Activated naive CD8-positive, alpha-beta T cell treated with anti-CD3 and anti-CD28 coated beads, Interleukin-2, amount 50 U/mL, for 24 hours (primary cell): ENCODE measurements at places on chromosomes 16 and 17.

GRCh38 chr17:71111460-71111859 lies 942.1 kb downstream of the KCNJ2 start:
- no peaks in the 10 kb centered on the region for H3K4me1 ChIP-seq
- H3K27me3 ChIP-seq = no peaks in the 10 kb centered on the region
- no peak for DNase-seq
- no peak overlapping the region for H3K27ac ChIP-seq

DNA sequence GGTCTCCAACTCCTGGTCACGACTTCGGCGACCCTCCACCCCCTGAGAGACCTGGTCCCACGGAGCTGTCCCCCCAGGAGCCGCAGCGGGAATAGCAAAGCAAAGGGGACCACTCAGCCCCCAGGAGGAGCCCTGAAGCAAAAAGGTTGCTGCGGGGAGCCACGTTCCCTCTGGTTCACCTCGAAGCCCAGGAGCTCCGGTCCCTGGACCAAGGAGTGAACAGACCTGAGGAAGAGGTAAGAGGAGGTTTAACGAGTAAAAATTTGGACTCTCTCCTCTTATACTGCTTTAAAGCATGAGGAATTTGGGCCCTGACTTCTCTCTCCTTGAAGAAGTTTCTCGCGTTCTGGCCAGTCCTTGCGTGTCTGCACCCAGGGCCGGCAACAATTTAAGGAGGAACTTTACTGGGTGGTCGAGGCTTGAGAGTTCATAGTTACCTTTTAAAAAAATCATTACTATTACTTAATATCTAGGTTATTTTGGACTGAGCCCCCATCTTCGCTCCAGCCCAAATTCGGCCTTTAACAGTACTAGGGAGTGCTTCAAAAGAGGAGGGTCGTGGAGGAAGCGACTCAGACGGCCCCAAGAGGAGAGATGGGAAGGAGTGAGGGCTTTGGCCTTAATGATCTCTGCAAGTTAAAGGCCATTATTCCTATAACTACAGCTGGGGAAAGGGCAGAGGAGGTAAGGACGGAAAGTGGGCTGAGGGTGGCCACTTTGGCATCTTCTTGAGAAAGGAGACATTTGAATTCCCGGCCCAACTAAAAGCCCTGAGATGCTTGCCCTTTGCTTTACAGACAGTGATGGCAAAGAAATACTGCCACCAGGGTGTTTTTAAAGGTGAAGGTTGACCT lies 16.9 kb upstream of the HOXB9 start:
- H3K4me1 ChIP-seq = peaks cover 16% of the 10 kb centered on the region
- no peak overlapping the region for H3K27ac ChIP-seq
- no peak for DNase-seq
- H3K4me3 ChIP-seq = no peak overlapping the region
- no peaks in the 10 kb centered on the region for H3K36me3 ChIP-seq
- H3K27me3 ChIP-seq = peaks cover 84% of the 10 kb centered on the region

- H3K4me1 ChIP-seq = no peaks in the 10 kb centered on the region
- H3K4me3 ChIP-seq = no peak overlapping the region
- DNase-seq = no peak
- no peak overlapping the region for H3K27ac ChIP-seq
These were observed 374.7 kb upstream of the DYNLRB2 start for GRCh38 chr16:80166082-80166481.

GRCh38 chr17:35998018-35998545 lies 3.3 kb downstream of the CCL15 start:
- peaks cover 12% of the 10 kb centered on the region for H3K4me1 ChIP-seq
- H3K27ac ChIP-seq = no peak overlapping the region
- no peak for DNase-seq
- H3K36me3 ChIP-seq = no peaks in the 10 kb centered on the region

- no peaks in the 10 kb centered on the region for H3K4me1 ChIP-seq
- no peaks in the 10 kb centered on the region for H3K27me3 ChIP-seq
- H3K4me3 ChIP-seq = no peak overlapping the region
- H3K36me3 ChIP-seq = peaks cover 19% of the 10 kb centered on the region
These were observed 13.0 kb upstream of the PNPO start for GRCh38 chr17:47928415-47928814.

DNA sequence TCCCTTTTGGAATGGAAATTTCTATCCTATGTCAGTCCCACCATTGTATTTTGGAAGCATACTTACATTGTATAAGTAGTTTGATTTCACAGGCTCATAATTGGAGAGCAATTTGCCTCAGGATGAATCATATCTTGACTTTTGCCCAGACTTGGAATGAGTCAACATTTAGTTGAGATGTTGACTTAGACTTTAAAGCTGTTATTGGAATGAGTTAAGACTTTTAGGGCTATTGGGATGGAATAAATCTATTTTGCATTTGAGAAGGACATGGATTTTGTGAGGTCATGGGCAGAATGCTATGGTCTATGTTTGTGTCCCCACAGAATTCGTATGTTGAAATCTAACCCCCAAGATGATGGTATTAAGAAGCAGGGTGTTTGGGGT lies 12.2 kb upstream of the ZNF594 start:
- DNase-seq = no peak
- peaks cover 9% of the 10 kb centered on the region for H3K4me1 ChIP-seq
- H3K36me3 ChIP-seq = peaks cover 3% of the 10 kb centered on the region

DNA sequence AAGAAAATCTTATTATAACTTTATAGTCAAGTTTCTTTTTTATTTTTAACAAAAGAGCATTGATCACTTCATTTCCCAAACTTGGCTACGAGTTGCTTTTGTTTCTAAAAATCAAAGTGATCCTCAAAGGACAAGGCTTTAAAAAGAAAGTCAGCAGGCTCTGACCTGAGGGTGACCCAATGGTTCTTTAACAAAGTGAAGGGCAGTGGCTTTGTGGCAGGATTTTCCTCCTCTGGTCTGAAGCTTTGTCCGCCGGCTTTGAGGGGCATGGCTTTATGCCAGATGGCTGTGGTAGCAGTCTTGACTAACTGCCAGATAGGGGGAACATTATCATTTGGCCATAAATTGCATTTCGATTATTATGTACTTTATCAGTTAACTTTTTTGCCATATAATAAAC lies 28.5 kb downstream of the IQCK start:
- H3K36me3 ChIP-seq = no peaks in the 10 kb centered on the region
- H3K27ac ChIP-seq = no peak overlapping the region
- no peaks in the 10 kb centered on the region for H3K27me3 ChIP-seq
- no peak overlapping the region for H3K4me3 ChIP-seq
- H3K4me1 ChIP-seq = no peaks in the 10 kb centered on the region
- no peak for DNase-seq

- H3K4me3 ChIP-seq = peak overlapping the region; percentile 100
- peak; percentile 38 for DNase-seq
- H3K27me3 ChIP-seq = no peaks in the 10 kb centered on the region
- peaks cover 45% of the 10 kb centered on the region for H3K4me1 ChIP-seq
- peak overlapping the region; percentile 100 for H3K27ac ChIP-seq
- H3K36me3 ChIP-seq = peaks cover 52% of the 10 kb centered on the region
These were observed 2.3 kb downstream of the NDUFB10 start for GRCh38 chr16:1961651-1962067.

DNA sequence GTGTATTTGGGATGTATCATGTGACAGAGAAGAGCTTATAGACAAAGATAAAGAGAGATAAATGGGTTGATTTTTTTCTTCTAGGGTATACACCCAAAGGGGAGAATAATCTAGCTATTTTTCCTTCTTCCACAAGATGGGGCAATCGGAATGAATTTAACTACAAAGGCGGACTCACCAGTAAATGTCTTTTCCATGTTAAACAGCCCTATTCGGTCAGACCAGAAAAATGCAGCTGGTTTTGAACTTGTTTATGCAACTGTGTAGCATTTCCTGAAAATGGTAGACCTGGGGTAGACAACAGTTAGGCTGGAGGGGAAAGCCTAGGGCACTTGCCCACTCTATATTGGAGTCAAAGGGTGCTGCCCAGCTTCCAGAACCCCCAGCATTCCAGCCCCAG lies 477.1 kb downstream of the TOX3 start:
- H3K27me3 ChIP-seq = peaks cover 3% of the 10 kb centered on the region
- no peaks in the 10 kb centered on the region for H3K4me1 ChIP-seq
- H3K4me3 ChIP-seq = no peak overlapping the region

- H3K4me1 ChIP-seq = no peaks in the 10 kb centered on the region
- DNase-seq = no peak
- H3K4me3 ChIP-seq = no peak overlapping the region
- H3K27ac ChIP-seq = no peak overlapping the region
These were observed 153.2 kb downstream of the IRF8 start for GRCh38 chr16:86052115-86052670.

- no peaks in the 10 kb centered on the region for H3K4me1 ChIP-seq
- H3K27me3 ChIP-seq = peaks cover 12% of the 10 kb centered on the region
- H3K27ac ChIP-seq = no peak overlapping the region
- H3K4me3 ChIP-seq = no peak overlapping the region
These were observed 35.6 kb downstream of the CCDC42 start for GRCh38 chr17:8709006-8709405.

DNA sequence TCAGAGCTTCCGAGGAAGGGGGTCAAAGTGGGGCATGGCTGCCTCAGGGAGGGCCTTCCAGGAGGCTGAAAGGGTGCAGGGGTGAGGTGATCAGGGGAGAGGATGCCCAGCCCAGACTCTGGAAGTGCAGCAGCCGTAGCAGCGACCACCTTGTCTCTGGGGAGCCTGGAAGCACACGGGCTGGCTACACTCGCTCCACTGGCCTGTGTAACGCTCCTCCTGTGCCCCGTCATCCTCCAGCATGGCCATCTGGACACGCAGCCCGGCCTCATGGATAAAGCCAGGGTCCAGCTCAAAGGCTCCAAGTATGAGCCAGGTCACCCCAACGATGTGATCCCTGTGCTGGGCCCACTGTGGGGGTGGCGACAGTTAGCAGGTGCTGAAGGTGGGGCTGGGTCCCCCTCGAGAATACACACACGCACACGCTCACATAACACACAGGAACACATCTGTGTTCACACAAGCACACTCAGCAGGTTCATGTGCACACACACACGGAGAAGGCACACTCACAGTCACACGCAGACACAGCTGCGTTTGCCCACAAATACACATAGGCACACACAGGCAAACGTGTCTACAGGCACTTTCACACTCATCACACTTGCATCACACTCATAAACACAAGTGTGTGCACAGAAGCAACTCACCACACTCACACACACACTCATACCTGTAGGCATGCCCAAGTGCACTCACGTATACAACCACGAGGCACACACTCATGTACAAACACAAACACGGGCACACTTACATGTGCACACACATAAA lies 19.3 kb downstream of the POLR3K start:
- no peak for DNase-seq
- H3K36me3 ChIP-seq = no peaks in the 10 kb centered on the region
- peaks cover 16% of the 10 kb centered on the region for H3K4me1 ChIP-seq
- H3K27me3 ChIP-seq = no peaks in the 10 kb centered on the region

DNA sequence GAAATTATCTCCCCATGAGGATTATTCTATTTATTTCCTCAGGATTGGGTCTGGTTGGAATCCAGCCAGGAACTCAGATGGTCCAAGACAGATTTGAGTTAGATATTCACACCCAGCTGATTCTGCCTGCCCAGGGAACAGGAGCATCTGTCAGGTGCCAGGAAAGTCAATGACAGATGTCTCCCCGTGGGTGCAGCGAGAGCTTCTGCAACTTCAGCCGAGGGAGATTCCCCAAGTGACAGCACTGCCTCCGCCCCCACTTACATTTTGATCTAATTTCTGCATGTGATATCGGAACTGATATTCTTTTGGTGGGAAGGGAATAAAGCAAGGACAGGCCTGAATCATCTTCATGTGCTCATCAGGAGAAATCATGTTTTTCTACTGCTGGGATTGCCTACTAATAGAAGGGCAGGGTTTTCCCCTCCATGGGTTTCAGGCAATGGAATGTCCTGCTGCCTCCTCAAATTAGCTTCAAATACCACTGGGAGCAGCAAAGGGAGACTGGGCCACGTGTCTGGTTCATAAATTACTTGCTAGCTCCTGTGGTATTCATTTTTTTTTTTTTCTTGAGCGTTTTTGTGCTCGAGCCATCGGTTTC lies 15.7 kb upstream of the DHX8 start:
- peaks cover 12% of the 10 kb centered on the region for H3K27me3 ChIP-seq
- no peak for DNase-seq
- H3K4me3 ChIP-seq = no peak overlapping the region
- no peaks in the 10 kb centered on the region for H3K36me3 ChIP-seq
- no peak overlapping the region for H3K27ac ChIP-seq

DNA sequence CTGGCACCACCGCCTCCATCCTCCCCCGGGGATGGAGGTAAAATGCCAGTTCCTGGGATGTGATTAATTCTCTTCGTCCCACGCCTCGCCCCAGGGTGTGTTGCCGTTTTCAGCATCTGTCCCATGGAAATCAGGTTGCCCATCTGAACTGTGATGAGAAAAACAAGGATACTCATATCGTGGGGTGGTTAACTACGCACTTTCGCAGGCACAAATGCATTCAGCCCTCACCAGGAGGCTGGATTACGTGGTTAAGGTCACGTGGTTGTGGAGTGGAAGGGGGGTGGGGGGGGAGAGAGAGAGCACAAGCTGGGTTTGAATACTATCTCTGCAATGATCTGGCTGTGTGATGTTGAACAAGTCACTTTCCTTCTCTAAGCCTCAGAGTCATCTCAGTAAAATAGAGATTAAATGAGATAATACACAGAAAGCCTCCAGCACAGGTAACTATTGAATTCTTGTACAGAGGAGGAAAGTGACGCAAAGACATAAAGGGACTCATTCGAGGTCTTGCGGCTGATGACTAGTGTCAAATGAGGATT lies 74.7 kb downstream of the BMERB1 start:
- peak; percentile 23 for DNase-seq
- H3K27me3 ChIP-seq = peaks cover 8% of the 10 kb centered on the region
- no peak overlapping the region for H3K4me3 ChIP-seq
- H3K27ac ChIP-seq = peak overlapping the region; percentile 86
- peaks cover 44% of the 10 kb centered on the region for H3K4me1 ChIP-seq

DNA sequence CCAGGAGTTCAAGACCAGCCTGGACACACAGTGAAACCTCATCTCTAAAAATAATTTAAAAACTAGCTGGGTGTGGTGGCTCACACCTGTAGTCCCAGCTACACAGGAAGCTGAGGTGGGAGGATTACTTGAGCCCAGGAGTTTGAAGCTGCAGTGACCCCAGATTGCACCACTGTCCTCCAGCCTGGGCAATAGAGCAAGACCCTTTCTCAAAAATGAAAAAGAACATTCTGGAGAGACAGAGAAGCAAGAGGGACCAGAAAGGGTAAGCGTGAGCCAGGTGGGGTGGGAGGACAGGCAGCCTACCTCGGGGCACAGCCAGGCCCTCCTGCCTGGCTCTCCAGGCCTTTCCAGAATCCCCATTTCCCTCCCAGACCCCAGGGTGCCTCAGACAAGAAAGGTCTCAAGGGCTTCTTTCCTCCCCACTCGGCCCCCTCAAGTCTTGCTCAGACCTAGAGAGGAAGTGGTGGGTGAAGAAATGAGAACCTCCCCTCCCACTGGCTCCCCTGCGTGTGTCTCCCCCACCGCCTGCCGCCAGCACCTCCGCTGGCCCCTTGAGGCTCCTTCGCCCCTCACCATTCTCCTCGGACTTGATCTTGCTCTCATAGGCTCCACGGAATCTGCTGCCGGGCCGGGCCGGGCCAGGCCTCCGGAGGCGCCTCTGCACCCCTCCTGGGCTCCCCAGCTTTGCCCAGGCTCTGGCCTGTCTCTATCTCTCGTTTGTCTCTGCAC lies 503 bp downstream of the C16orf54 start:
- H3K27ac ChIP-seq = peak overlapping the region; percentile 97
- peaks cover 22% of the 10 kb centered on the region for H3K36me3 ChIP-seq
- H3K4me1 ChIP-seq = peaks cover 73% of the 10 kb centered on the region
- H3K27me3 ChIP-seq = peaks cover 2% of the 10 kb centered on the region

- peaks cover 33% of the 10 kb centered on the region for H3K4me1 ChIP-seq
- peaks cover 22% of the 10 kb centered on the region for H3K36me3 ChIP-seq
- H3K27ac ChIP-seq = no peak overlapping the region
- H3K27me3 ChIP-seq = no peaks in the 10 kb centered on the region
These were observed 10.2 kb downstream of the CFAP20 start for GRCh38 chr16:58118801-58119508.
